ENCODE measurements at places on chromosomes 4 and X.

- DNase-seq: no peak
Observed at GRCh38 chr4:140673729-140674128, 82.5 kb downstream of the TBC1D9 start.

DNA sequence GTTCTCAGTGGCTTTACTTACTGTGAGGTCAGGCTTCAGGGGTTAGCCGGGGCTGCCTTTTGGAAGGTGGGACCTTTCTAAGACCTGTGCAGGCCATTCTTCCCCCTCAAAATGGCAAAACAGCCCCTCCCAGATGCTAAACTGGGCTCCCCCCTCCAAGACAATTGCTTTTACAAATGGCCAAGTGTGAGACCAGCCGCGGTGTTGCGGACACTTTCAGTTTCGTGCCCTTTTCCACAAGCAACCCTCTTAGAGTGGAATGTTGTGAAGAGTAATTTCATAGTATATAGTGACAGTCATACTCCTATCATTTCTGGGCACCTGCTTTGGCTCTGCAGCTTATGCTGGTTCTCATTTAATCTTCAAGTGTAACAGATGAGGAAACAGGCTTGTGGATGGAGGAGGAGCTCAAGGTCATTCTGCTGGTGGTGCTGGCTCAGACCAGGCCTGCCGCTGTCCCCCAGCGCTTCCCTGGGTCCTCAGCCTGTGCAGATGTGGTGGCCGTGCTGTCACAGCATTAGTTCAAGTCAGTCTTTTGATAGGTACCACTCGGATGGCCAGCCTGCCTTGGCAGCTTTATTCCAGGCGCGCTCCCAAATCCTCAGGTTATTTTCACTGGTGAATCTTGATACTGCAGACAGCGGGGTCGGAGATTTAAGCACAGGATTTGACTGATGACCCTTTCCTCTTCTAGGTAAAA is 55.0 kb upstream of the TADA2B start:
- no peak for DNase-seq

DNA sequence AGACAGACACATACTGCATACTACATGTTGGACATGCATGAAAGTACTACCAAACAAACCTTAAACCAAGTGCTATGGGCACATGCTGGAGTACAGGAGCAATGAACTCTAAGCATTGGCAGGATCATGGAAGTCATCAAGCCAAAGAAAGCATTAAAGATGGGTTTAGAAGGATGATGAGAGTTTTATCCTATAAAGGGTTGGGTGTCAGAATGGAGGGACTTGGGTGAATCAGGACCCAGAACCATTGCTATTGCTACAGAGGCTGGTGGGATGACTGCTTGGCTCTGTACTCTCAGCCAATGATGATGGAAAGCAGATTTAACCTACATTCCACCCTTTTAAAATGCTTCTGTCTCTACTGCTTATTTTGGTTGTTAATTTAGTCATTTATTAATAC is 233.9 kb upstream of the EDA2R start:
- no peak for DNase-seq

GRCh38 chr4:54659313-54659712 is 1.6 kb downstream of the KIT start:
- no peak for DNase-seq

- DNase-seq: no peak
Observed at GRCh38 chrX:63739885-63740284, 45.1 kb downstream of the ARHGEF9 start.
